ENCODE measurements at places on chromosomes 2 and 18.

DNA sequence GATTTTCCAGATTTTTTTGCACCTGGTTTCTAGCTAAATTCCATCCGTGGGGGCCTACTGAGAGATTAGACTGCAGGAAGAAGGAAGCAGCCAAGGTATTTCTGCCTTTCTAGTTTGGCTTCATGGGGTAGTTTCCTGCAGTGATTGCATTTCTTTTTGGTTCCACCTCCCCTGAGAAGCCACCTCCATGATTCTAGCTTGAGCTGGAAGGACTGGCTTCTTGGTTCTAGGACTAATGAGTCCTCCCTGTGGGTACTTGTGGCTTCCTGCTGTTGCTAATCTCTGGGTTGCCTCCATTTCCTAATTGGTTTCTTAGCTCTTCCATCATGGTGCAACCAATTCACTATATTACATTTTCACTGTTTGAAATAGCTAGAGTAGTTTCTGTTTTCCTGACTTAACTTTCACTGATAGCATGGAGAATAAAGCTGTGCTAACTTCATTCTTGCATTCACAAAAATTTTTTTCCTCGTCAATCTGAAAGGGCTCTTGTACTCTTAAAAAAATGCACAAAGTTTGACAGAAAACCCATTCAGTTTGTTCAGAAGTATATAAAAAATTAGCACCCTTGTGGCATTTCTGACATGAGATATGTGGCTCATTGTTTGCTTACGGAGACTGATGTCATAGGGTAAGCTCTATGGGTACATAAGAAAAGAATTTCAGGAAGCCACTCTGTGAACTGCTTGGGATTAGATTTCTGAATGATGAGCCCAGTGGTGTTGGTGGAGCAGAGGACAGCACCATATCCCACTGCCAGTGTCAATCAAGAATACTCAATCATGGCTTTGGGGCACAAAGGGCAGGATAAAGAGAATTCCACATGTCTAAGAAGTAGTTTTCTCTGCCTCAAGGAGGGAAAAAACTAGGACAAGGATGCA lies 242.8 kb upstream of the RBMS1 start:
- DNase-seq = peak; percentile 17

DNA sequence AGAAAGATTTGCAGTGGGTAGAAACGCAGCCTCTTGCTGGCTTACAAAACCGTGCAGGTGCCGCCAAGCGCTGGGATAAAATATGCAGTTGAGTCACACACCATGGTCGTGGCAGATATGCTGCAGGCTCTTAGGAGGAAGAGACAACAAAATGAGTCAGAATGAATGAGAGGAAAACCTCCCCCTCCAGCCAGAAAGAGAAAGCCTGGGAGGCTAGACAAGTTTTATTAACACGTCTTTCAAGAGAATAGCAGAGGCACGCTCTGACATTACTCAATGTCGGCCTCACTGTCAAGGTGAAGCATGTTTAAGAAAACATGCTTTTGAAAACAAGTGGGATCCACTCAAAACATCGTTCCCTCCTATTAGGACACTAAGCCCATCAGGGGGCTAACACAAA lies 37.1 kb upstream of the ZCCHC2 start:
- DNase-seq = peak; percentile 78

- no peak for DNase-seq
Observed at GRCh38 chr2:236047886-236048540, 120.2 kb downstream of the GBX2 start.

- no peak for DNase-seq
Observed at GRCh38 chr2:223596208-223596607, 6.0 kb downstream of the SCG2 start.

DNA sequence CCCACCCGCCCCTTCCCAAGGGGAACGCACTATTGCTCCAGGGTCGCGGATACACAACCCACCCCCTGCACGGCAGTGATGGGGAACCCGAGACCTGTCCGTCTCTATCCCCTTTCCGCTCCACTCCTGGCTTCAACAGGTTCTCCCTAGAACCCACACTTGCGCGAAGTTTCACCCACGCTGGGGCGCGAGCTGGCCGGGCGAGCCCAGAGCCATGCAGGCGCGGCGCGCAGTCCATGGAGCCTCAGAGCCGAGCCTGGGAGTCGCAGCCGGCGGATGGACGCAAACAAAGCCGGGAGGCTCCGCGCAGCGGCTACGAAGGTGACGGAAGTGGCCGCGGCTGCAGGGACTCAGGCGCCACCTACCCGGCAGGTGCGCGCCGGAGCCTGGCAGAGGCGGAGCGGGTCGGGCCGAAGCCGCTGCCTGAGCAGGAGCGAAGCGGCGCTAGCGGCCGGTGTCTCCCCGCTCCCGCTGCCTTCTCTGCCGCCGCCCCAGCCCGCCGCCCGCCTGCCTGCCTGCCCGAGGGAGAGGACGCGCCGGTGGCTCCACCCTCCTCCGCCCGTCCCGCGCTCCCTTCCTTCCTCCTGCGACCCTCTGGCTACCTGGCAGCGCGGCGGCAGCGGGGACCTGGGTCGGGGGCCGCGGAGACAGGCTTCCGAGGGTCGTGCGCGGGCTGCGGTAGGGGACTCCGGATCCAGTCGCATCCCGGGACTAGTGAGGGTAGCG lies 14.0 kb downstream of the ALPG start:
- DNase-seq = peak; percentile 29

DNA sequence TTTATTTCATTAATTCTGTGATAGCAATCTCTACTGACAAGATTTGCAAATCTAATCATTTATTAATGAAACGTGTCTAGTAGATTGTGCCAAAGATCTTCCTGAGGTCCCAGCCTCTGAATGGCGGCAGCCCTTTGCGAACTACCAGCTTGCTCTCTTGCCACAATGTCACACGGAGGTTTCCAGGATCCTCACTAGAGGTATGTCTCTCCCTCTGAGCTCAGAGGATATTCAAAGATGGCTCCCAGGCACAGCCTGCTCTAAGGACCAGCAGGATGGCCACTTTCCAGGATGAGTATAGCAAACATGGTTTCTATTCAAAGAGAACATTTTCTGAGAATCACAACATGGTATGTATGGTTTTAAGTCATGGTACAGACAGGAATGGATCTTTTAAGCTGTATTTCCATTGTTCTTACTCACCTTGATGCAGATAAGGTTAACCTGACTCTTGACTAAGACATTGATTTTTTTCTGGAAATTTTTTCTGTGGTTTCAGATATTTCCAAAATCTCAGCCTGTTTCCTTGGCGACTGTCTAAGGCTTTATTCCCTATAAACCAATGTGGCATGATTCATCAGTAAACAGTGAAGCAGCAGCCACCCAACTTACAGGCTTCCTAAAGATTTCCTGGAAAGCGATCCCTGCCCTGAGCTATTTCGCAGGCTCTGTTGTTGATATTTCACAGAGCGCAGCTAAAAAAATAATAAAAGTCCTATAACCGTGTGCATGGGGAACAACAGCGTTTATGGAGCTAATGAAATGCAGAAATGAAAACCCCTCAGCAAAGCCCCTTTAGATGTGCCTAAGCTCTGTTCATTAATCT lies 54.1 kb upstream of the KLF7 start:
- DNase-seq = peak; percentile 62

GRCh38 chr2:126614524-126615227 lies 41.3 kb upstream of the GYPC start:
- no peak for DNase-seq

DNA sequence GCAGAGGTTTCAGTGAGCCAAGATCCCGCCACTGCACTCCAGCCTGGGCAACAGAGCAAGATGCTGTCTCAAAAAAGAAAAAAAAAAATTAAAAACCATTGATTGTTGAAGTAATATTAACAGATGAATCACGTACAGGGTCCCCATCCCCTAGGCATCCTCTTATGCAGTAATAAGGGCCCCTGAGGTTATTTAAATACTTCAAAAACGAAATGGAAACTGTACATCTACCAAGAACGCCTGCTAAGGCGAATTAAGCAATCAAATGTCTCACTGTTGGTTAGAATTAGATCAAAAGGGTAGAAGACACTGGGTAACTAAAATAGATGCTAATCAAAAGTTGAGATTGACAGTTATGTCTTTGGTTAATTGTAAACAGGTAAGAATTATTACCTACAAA lies 7.5 kb downstream of the TRABD2A start:
- no peak for DNase-seq

DNA sequence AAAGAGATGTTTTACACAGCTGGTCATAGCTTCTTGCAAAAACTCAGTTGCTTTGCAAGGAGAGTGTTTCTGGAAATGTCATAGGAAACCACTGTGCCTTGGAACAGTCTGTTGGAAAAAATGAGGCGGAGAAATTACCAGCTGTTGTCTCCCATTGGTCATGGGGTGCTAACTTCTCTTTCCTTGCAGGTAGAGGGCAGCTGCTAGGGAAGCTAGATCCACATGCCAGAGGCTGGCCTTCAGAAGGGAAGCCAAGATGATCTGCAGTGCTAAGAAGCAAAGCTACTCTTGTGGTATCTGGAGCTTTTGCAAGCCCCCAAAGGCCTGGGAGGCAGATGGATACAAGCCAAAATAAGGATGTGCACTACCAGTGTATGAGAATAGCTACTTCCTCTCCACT lies 34.8 kb upstream of the LAMA1 start:
- DNase-seq = no peak

- no peak for DNase-seq
Observed at GRCh38 chr2:100921685-100922161, 80.4 kb upstream of the RPL31 start.

GRCh38 chr2:15674637-15675455 lies 83.2 kb downstream of the DDX1 start:
- no peak for DNase-seq

DNA sequence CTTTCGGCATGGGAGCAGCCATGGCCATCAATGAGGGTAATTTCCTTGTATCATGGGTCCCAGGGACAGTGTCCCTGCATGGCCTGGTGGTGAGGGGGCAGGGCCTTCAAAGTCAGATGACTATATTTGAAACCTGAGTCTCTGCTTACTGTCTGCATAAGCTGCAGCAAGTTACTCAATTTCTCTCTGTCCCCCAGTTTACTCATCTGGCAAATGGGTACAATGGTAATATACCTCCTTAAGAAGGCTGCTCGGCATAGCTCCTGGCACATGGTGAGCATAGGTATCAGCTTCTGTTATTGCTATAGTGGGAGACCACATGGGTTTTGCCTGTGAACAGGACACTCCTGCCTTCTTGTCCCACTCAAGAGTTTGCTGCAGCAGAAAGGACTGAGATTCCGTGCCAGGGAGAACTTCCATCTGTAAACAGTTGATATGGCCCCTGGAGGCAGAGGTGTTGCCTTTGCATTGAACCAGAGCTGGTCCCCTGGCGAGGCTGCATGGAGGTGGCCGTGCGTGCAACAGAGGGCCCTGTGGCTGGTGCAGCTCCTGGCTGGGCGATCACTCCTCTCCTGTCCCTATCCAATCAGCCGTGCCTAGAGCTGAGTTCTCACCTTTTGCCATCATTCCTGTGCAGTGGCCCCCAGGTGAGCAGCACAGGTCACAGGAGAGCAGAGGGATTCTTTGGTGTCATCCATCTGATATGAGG lies 22.7 kb upstream of the IGFBP5 start:
- no peak for DNase-seq

GRCh38 chr2:172283476-172283875 lies 143.9 kb upstream of the ITGA6 start:
- DNase-seq = no peak

GRCh38 chr2:187502467-187502866 lies 51.8 kb downstream of the TFPI start:
- DNase-seq = no peak
